ENCODE measurements at places on chromosomes 11 and 22.

DNA sequence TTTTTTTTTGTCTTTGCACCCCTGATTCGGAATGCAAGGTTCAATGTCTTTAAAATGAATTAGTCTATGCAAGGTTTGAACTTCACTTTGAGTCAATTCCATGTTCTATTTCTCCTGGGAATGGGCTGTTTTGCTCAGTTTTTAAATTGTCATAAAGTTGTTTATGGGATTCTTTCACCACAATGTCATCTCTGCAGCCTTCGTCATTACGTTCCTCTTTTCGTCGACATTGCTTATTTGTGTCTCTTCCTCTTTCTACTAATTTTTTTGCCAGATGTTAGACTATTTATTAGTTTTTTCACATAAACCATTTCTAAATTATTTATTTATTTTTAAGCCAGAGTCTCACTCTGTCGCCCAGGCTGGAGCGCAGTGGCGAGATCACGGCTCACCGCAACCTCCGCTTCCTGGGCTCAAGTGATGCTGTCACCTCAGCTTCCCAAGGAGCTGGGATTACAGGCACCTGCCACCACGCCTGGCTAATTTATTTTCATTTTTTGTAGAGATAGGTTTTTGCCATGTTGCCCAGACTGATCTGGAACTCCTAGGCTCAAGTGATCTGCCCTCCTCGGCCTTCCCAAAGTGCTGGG is 7.1 kb upstream of the TNNT3 start:
- no peak for DNase-seq

- no peak for DNase-seq
These were observed 47.5 kb upstream of the SCUBE2 start for GRCh38 chr11:9138612-9139579.

DNA sequence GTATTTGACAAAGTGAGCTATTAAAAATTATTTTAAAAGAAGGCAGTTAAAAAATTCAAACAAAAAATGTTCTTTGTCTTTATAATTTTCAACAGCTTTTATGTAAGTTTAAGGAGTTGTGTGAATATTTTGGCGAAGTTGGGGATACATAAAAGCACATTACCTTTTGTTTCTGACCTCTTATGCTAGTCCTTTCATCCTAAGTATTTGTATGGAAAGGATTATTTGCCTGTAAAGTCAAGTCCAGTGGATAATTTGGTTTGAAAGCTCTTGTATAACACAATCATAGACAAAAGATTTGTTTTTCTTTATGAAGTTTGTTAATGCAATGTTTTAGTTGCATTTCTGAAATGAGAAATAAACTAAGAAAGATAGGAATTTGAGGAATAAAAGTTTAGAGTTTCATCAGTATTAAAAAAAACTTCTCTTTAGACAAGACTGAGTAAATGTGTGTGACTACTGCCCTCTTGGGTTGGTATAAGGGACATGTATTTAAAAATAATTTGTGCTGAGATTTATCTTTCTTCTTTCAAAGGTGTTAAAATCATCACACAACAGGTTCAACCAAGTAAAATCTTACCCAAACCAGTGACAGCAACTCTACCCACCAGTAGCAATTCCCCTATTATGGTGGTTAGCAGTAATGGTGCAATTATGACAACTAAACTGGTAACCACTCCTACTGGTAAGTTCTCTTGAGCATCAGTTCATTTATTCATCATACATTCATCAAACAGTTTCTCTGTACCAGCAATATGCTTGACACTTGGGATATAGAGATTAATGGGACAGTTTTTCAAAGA is 68.2 kb downstream of the EMSY start:
- no peak for DNase-seq

DNA sequence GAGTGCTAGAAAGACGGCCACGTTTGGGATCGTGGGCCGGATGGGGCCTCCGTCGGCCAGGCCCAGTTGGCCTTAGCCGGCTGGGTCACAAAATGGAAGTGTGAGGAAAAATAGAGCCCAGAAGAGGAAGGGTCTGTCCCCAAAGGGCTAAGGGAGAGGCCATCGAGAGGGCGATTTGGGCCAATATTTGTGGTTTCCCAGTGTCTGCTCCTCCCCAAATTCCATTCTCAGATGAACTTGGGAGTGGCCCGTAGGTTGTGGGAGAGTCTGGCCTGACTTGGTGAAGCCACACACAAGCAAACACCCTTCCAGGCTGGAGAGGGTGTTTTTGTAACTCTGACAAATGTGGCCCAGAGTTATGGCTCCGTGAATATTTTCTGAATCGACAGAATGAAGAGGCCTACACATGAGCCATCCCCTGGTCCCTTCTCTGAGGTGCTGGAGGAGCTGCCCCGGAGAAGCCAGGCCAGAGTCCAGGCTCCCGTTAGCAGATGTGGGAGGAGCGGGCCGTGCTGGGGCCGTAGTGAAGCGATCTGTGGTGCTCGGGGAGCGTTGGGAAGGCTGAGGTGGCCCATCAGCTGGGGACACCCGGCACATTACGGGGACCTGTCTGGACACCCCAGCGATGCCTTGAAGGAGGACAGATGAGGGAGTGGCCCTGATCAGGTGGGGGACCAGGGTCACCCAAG is 73.5 kb upstream of the PPARA start:
- DNase-seq = no peak

GRCh38 chr22:44590291-44590690 is 92.3 kb upstream of the RTL6 start:
- DNase-seq = no peak

DNA sequence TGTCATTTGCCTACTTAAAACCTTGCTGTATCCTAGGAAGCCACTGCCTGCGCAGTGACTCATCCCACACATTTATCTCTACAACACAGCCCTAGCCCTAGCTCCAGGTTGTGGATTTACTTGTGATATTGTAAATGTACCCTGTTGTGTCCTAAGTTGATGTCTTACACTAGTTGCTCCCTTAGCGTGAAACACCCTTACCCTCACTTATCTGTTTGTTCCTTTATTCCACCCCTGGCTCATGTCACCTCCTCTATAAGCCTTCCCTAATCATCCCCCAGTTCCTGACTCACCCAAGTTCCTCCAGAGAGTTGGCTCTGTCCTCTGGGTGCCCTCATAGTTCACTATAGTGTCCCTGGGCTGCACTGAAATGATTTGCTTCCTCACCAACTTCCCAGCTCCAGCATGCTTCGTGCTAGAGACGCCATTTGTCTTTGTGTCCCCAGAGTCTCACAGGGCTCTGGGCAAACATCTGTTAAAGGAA is 431.8 kb upstream of the FAT3 start:
- no peak for DNase-seq

- DNase-seq = no peak
These were observed 14.3 kb upstream of the P2RY2 start for GRCh38 chr11:73203790-73204189.

GRCh38 chr22:39502789-39503409 is 809 bp downstream of the MIEF1 start:
- no peak for DNase-seq

DNA sequence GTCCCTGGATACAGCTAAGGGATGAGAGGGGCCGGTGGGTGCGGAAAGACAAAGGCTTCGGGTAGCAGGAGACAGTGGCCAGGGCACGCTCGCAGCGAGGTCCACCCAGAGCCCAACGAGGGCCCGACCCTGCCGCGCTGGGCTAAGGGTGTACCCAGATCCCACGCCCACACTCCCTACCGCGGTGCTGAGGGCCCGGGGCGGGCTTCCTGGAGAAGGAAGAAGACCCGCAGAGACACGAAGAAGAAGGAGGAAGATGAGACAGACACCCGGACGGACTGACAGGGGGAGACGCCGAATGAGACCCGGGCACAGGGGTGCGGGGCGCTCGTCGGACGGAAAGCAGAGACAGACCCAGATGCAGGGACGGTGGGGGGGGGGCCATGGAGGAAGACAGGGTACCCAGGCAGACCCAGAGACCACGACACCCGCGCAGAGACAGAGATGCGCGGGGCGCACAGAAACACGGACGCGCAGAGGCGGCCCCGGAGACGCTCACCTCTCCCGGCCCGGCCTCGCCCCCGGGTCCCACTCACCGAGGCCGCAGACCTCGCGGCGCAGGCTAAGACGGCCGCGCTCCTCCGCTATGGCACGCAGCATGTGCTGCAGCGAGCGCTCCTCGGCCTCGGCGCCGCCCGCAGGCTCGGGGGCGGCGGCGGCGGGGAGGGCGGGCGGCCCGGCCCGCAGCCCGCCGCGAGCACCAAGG is 437 bp downstream of the KIAA0930 start:
- DNase-seq = no peak

- no peak for DNase-seq
These were observed 84.3 kb downstream of the CCDC81 start for GRCh38 chr11:86459002-86459385.

Measured in activated gamma-delta T cell (primary cell).